ENCODE measurements at places on chromosomes 4 and X.

GRCh38 chrX:56728752-56729151 is 291 bp upstream of the NBDY start:
- DNase-seq = peak; percentile 23

GRCh38 chr4:184039963-184040383 is 134.9 kb downstream of the STOX2 start:
- DNase-seq = no peak

DNA sequence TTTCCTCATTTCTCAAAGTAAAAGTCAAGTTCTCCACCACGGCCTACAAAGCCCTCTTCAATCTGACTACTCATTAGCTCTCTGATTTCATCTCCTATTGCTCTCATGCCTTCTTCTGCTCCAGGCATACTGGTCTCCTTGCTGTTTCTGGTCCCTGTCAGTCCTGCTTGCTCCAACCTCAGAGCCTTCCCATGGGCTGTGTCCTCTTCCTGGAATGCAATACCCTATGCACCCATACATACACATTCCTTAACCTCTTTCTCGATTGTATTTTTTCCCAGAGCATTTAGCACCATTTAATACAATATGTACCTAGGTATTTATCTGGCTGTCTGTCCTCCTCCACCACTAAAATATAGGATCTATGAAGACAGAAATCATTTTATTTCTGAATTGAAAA is 385.2 kb downstream of the GASK1B start:
- DNase-seq = no peak

GRCh38 chrX:149987613-149988012 is 49.3 kb upstream of the EOLA2 start:
- DNase-seq = no peak

DNA sequence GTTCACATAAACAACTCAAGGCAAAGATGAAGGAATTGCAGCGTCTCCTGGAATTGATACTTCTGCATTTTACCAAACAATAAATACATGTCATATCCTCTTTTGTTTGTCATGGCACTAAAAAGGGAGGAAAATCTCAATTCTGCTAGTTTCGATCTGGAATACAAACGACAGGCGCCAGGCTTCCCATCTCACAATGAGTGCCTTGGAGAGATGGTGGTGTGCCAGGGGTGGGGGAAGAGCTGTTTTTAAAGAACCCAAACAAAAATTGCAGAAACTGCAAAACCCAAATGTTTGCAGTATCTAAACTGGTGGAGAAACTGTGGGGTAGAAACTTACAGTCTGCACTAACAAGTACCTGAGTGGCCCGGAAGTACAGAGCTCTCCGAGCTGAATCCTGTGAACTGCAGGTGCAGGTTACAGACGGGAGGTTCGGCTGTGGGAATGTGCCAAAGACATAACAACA is 53.0 kb upstream of the KLF3 start:
- DNase-seq = no peak

DNA sequence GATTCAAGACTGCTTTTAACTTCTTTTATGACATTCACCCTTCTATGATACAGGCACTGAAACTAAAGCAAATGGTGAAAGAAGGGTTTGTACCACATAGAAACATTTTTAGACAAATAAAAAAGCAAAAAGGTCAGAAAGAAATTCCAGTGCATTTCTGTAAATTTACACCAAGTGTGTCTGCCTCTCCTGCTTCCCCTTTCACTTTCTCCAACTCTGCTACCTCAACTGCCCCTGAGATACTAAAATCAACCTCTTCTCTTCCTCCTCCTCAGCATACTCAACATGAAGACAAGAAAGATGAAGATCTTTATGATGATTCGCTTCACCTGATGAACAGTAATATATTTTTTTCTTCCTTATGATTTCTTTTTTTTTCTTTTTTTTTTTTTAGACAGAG is 187.9 kb downstream of the LRBA start:
- DNase-seq = no peak

GRCh38 chrX:39017716-39018115 is 216.5 kb downstream of the MID1IP1 start:
- no peak for DNase-seq

GRCh38 chr4:127997534-127998388 is 32.6 kb downstream of the ABHD18 start:
- peak; percentile 9 for DNase-seq

DNA sequence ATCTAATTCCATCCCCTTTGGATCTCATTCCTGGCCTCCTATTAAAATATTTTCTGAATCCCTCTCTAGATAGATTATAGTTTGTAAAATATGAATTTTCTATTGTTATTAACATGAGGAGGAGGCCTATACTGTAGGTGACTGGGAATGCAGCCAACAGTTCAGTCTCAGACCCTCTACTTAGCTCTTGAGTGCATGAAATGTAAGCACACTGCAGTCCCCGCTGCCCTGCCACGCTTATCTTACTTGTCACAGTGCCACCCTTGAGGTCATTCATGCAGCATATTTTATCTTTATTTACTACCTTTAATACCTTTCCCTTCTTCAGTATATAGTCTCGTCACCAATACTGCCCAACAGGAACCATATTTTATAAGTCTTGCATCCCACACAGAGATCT is 151.0 kb downstream of the CAMK2D start:
- DNase-seq = no peak

GRCh38 chrX:72255445-72255844 is 16.6 kb upstream of the ERCC6L start:
- no peak for DNase-seq

- no peak for DNase-seq
Measured at GRCh38 chr4:85722807-85723206, 247.9 kb downstream of the ARHGAP24 start.

DNA sequence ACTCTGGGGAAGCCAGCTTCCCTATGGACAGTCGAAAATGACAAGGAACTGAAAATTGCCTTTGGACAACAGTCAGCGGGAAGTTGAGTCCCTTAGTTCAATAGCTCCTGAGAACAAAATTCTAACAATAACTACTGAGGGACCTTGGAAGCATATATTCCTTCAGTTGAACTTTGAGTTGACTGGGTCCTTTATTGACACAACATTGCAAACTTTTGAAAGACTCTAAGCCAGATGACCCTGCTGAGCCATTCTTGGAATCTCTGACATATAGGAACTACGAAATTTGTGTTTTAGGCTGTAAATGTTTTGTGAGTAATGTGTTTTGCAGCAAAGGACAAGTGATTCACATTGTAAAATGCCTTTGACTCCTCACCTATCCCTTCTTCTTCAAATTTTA is 548.8 kb upstream of the LCORL start:
- no peak for DNase-seq

- no peak for DNase-seq
Measured at GRCh38 chr4:163941221-163941905, 446.9 kb downstream of the TMA16 start.

- no peak for DNase-seq
Measured at GRCh38 chr4:97656044-97656720, 487.1 kb downstream of the STPG2 start.

DNA sequence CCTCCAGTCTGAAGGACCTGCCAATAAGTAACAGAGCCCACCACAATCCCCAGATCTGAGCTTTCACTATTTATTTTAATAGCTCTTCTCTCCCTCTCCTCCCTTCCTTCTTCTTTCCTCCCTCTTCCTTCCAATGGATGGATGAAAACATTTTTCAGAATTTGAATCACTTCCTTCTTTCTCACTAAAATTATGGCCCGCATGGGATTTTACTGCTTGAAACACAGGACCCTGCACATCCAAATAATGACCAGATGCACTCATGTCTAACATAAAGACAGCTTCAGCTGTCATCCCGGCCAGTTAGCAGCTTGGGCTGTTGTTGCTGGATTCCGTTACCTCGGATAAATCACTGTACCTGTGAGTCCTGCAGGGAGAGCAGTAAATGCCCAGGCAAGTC is 5.4 kb upstream of the PHEX start:
- no peak for DNase-seq

- DNase-seq = no peak
Measured at GRCh38 chr4:166121897-166122296, 248.9 kb downstream of the TLL1 start.

GRCh38 chrX:54785901-54786300 is 12.2 kb downstream of the ITIH6 start:
- DNase-seq = no peak

DNA sequence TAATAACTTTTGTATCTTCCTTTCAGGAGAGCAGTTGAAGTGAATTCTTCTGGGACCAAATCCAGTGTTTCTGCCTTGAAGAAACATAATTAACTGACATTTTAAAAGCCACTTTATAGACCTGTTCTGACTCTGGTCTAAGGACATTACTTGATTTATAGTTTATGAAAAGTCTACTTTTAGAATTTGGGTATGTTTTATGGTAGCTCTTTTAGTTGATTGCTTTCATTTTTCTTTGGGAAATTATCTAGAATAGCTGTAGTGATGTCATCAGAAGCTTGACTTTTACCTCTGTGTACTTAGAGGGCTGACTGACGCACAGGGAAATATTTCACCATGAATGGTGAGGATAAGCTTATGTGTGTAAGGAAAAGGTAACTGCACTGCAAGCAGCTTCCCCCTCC is 131.8 kb upstream of the LIMCH1 start:
- no peak for DNase-seq

DNA sequence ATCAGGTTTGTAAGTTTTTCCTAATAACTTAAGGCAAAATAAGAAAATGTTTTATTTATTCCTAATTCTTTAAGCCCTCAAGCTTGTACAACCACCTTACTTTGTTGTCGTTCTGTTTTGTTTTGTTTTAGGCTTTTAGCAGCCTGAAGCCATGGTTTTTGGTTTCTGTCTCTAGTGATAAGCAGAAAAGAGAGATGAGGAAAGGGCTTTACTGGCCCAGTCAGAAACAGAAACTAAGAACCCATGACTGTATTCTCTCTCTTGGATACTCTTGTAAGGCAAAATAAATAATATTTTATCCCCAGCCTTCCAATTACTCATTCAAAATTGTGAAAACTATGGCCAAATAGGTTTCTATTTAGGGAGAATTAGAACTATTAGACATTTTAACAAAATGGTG is 29.4 kb downstream of the TBC1D19 start:
- no peak for DNase-seq

DNA sequence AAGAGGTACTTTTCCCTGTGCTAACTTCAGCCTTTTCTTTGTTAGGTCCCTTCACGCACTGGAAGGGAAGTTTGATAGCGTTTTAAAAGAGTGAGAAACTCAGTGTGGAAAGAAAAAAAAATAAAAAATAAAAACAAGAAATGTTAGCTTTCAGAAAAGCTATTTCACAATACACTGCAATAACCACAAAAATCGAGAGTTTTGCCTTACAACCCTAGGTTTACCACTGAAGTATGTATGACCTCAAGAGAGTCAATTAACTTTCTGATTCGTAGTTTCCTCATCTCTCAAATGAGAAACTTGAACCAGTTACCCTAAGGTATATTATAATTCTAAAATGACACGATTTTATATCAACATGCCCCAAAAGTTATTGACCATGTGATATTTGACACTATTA is 93.9 kb upstream of the JADE1 start:
- DNase-seq = no peak

DNA sequence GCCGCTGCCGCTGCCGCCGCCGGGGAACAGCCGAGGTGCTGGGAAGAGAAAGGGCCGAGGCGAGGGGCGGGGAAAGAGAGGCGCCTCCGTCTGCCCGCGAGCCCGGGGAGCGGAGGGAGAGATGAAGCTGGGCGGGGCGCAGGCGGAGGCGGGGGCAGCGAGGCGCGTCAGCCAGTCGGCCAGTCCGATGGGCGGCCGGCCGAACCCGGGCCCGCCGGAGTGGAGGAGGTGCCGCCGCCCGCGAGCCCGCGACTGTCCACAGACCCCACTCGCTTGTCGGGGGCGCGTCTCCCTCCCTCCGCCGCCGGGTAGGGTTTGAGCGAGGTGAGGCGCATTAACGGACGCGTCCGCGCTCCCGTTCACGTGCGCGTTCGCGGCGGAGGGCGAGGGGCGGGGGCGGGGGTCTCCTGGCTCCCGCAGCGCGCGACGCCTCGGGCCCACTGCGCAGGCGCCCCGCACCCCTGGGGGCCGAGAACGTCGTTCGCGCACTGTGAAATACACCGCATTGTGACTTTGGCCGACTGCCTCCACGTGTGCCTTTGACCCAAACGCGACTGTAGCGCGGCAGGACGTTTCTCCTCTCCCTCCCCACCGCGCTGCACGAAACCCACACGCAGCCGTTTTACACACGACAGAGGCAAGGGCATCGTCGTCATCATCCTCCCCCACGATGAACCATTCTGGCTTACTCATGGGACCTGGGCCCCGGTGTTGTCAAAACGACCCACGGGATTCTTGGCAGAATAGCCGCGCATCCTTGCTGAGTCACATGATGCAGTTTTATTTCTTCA is at the start of gene NUDT11:
NUDT11 (minus strand) TSS at position 92 of the 791 bp plus-strand sequence. CDS start 148 bp downstream, outside the sequence.
- DNase-seq = peak; percentile 50

GRCh38 chr4:122643257-122643656 is 22.4 kb upstream of the IL21 start:
- DNase-seq = no peak

DNA sequence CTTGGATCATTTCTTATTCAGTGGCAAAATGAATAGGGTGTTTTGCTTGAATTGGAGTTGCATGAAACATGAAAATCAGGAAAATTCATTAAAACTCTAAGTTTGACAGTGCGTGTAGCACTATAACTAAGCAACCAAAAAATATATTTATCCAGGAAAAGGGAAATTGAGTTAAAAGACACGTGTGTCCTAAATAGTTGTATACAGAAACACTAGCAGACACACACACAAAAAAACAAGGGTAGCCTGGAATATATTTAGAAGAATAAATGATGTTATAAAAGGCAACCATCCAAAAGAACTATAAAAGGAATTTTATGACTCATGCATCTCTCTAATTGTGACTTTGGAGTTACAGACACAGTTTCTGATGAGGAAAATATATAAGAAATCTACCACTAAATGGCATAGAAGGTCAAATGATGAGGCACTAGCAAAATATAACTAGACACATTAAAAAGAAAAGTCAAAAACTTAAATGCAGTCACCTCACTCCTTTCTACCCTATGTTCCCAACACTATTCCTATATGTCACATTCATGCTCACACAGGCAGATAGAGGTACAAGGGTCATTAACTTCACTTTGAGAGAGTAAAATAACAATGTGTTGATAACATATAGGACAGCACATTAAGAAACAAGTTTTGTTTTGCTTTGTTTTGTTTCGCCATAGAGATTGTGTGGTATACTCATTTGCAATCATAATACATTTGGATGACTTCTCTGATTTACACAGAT is 793.6 kb upstream of the INTU start:
- no peak for DNase-seq

DNA sequence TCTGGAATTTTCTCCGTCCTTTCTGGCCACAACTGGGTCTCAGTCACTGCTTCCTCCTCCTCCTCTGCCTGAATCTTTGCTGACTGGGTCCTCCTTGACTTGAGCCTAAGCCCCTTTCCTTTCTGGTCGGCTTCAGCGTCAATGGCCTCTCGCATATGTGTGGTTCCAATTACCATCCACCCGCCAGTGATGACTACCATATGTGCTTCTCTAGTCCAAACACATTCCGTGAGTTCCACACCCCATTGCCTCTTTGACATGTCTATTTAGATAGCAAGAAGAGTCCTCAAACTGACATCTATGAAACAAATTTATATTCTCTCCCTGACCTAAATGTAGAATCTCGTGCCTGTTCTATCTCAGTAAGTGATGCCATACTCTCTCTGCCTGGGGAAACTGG is 19.8 kb downstream of the MXRA5 start:
- DNase-seq = no peak
